GM10248 (cell line): ENCODE measurements at places on chromosomes 16 and 17.

DNA sequence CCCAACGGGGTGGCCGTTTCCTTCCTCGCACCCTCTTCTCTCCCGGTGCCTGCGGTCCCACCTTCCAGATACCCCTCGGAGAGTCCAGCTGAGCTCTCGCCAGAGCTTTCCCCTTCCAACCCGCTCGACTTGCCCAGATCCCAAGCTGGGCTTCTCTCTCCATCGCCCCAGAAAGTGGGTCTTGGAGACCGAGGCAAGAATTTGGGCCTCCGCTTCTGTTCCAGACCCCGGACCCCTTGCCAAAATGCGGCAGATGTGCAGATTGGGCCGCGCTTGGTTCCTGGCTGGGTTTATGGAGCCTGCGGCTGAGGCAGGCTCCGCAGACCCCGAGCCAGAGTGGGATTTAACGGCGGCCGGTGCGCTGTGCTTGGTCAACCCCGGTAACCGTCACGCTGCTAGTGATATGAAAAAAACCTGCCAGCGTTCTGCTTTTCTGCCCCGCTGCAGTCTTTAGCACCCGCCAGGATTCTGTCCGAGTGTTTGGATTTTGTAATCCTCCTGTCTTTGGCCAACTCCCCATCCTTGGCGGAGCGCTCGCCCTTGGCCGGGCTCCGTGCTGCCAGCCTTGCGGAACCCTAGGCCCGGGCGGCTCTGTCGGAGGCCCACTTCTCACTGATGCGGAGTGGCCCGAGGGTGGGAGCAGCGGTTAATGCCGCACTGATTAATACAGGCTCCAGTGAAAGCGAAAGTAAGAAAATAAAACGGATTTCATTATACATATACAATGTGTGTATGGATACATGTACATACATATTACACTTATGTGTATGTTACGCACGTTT is 754 bp upstream of the SLFN11 start:
- DNase-seq: peak; percentile 47

- no peak for DNase-seq
Observed at GRCh38 chr16:86121374-86122010, 222.5 kb downstream of the IRF8 start.

GRCh38 chr17:82126556-82127314 is 28.7 kb upstream of the FASN start:
- DNase-seq: no peak

DNA sequence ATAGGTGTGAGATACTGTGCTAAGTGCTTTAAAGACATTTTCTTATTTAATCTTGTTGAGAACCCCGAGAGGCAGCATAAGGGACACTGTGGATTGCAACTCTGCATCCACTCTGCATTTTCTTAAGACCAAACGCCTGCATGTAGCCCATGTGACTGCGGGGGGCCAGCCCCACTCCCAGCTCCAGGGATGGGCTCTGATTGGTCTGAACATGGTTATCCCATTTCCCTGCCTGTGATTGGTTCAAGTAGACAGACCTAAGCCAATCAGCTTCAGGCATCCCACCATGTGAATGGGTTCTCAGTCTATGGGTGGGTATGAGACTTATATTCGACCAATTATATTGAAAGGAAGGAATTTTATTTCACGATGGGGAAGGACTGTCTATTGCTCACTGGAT is 33.2 kb upstream of the USP7 start:
- no peak for DNase-seq

DNA sequence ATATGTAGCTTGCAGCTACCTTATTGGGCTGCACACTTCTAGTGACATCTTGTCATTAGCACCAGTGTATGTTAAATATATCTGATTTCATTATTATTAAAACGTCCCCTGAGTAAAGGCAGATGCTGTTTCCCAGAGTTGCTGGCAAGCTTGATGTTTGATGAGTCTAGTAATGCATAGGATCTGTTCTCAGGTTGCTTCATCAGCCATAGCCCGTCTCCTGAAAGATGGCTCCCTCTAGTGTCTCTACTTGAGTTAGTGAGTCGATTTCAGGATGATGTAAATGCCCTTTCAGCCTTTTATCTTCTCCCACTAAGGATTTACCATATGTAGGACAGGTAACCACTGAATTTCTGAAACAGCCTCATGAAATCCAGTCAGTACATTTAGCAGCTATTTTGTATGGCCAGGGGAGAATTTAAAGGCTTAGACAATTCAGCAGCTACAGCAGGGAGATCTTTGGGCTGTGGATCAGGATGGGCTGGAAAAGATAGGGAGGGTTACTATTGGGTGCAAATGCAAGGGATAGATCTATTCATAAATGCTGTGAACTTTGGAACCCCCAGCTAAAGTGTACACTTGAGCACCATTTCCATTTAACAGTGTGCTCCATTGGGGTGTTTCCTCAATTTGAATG is 376.3 kb downstream of the CNTNAP4 start:
- DNase-seq: peak; percentile 27

DNA sequence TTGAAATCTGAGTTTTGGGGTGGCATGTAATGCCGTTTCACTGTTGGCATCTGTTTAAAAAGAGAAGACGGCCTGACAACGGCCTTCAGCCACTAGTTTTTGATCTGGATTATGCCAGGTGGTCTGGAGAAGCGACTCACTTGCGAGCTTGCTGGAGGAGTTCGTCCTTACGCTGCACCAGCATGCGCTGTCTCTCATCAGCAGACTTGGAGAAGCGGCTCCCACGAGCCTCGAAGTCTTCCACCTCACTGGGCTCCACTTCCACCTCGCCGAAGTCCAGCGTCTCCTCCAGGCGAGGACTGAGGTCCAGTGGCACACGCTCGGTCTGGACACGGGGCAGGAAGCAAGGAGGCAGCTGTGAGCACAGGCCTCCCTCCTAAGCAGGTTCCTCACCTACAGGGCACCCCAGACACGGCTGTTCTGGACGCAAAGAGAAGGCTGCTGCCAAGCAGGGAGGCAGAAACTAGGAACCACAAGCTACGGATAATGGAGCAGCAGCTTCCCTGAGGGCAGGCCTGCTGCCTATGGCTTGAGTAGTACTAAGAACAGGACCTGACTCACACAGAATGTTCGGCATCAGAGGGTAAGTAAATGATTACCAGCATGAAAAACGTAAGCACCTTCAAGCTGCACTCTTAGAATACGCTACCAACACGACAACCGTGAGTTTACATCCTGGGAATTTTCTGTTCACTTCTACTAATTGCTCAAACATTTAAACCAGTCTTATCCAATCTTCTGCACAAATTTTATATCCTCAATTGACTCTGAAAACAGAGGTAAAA is 61.4 kb downstream of the AMFR start:
- peak; percentile 4 for DNase-seq

DNA sequence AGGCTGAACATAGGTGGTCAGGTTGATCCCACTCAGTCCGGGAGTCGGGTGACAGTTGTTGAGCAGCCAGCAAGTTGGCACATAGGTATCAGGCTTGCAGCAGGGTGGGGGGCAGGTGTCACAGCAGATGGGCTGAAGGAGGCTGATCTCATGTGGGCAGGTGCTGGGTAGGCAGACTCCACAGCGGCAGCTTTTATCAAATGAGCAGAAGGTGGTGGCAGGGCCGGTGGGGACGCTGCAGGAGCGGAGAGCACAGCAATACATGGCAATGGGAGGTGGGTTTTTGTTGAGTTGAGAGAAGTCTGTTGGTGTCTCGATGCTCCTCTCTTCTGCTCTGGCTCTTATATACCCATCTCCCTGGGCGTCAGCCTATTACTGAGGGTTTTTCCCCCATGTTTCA is at the start of gene KRTAP3-1:
Gene KRTAP3-1, minus strand, starts transcription at position 318 of the 400 bp plus-strand sequence. Its CDS starts 54 bp downstream, at position 264.
- DNase-seq: no peak

- no peak for DNase-seq
Observed at GRCh38 chr16:23952128-23952970, 116.6 kb downstream of the PRKCB start.

DNA sequence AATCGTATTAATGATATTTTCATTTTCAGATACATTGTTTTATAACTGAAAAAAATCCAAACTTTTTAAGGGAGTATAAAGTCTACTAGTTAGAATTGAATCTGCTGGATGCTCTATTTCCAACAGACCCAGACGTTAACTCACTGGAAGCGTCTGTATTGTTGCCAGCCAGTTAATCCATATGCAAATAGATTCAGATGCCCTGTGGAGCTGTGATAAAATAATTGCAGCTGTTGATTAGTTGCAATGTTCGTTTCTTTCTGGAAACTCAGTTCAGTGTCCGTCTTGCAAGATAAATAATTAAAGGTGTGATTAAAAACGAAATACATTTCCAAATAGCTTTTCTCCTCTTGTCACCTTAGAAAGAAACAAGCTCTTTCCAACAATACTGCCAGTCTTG is 5.1 kb upstream of the GNA13 start:
- no peak for DNase-seq

DNA sequence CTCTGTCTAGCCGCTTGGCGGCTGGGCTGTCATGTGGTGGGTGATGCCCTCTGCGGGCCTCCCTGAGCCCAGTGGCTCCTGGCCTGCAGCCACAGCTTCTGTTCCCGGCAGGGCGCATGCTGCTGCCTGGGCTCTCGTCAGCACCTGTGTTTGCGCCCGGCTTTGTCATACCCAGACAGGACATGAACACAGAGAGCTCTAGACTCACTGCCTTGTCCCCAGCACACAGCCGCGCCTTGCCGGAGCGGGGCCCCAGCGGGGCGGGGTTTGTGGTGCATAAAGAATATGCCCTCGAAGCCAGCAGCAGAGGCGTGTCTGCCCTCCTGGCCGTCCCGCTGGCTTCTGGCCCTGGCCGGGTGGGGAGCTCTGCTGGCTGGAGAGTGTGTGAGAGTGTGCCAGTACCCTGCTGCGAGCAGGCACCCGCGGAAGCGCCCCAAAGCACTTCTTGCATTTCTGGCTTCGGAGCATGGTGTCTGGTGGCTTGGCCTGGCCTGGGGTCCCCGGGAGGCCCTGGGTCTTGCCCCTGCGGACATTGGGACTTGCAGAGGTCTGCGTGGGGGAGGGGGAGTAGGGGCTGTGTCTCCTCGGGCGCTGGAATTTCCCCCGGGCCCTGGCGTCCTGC is 14.4 kb downstream of the ASPSCR1 start:
- no peak for DNase-seq

DNA sequence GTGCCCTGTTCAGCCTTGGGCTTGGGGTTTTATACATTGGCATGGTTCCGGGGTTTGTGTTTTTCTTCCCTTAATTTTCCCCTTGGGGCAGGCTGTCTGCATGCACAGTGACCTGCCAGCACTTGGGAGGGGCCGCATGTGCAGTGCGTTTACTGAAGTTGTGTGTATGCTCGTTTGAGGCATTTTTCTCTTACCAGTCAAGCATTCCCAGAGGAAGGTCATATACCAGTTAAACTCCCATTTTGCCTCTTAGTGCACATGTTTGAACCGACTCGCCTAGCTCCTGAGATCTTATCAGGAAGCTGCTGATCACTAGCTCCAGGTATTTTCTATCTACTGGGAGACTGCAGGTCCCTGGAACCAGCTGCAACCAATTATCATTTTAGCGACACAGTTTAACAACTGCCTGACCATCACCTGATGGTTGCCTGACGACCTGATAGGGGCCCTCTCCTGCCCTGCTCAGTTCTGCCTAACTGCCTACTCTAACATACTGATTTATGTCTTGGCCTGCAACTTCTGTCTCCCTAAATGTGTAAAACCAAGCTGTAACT is 51.4 kb downstream of the MFSD11 start:
- no peak for DNase-seq

DNA sequence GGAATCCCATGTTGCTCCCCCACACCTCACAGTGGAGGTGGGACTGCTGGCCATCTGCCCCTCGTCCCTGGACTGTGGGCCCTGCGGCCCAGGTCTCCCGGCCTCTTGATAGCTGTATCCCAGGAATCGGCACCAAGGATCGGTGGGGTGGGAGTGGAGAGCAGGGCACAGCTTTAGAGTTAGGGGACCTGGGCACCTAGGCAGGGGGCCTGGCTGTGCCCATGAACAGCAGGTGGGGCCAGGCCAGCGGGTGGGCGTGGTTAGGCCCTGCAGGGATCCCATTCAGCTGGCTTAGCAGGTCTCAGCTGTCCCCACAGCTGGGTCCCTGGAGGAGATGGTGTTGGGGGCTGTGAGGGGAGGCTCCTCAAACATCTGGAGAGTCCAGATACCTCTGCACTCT is 49.2 kb downstream of the SREBF1 start:
- no peak for DNase-seq

DNA sequence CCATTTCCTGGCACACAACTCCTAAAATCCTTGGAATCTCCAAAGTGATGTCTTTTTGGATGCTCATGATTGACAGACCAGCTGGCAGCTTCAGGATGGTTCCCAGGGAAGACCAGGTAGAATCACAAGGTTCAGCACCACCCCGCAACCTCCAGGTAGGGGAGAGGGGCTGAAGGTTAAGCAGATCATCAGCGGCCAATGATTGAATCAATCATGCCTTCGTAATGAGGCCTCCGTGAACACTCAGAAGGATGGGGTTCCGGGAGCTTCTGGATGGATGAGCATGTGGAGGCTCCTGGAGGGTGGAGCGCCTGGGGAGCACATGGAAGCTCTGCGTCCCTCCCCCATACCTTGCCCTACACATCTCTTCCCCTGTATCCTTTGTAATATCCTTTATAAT is 185.9 kb downstream of the SEC14L1 start:
- no peak for DNase-seq

GRCh38 chr16:89893642-89894548 is 20.5 kb downstream of the TCF25 start:
- DNase-seq: no peak

DNA sequence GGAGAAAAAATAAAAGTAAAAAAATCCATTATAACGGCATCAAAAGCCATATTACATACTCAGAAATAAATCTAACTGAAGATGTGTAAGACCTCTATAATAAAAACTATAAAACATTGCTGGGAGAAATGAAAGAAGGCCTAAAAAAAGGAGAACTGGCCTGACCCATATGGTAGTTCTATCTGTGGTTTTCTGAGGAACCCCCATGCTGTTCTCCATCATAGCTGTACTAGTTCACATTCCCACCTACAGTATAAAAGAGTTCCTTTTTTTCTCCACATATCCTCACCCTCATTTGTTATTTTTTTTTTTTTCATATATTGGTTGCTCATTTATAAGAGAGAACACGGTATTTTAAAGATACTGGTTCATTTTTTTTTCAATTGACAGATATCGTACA is 191.8 kb downstream of the STX8 start:
- DNase-seq: no peak

DNA sequence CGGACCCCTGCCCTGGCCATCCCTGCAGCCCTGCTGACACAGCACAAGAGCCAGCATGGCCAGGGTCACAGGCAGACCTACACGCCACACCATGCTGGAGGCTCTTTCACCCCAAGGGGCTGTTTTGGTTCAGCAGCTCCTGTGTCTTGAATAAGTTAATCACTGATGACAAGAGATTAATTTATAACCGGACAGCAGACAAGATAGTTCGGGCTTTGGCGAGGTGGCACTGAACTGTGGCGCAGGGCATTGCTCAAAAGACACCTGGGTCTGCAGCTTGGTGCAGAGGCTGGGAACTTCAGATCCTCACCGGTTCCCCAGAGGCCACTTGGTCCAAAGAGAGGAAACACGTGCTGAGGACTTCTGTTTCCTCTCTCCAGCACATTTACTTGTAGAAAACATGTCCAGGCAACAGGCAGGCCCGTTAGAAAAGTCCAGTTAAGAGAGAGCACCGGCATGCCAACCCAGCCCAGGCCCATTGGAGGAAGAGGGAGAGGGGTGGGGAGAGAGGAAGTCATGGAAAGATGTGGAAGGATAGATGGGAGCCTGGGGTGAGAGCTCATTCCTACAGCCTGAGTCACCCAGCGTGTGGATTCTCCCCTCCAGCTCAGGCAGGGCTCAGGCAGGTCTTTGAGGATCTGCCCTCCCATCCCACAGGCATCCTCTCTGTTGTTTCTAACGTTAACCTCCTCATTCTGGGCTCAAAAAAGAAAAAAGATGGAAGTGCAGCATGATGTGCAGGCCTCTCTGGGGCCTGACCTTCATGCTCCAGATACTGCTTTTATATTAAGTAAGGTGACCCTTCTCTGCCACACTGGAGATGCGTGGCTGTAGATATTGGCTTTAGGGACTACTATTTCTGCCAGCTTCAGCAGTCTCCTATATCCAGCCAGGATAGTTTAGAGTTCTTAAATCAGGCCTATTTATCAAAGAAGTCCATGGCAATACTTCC is 80.0 kb upstream of the HNF1B start:
- DNase-seq: no peak
